H4 (cell line): ENCODE measurements at places on chromosomes 3 and 15. TPM values are rescaled to one million over a fixed set of nuclear protein-coding genes. Genes with fewer than 3 reads are reported as not detected.

- no peak for DNase-seq
These were observed 8.7 kb downstream of the SRP14 start for GRCh38 chr15:40029979-40030893.

DNA sequence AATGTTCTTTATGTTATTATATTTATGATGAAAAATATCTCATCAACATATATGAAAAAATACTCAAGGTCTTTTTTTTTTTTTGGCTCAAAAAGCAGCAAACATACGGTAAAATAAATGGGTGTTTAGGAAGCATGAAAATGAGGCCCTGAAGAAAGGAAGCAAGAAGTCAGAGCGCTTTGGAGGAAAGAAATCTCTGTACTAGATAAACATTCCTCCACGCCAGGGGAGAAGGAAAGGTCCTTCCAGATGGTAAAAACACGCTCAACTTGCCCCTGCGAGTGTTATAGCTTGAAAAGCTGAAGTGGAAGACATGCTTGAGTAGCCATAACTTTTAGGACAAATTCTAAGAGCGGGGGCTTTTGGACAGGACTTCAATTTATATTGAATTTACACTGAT lies 52.9 kb downstream of the FEM1B start:
- DNase-seq: no peak

GRCh38 chr3:157865352-157866000 lies 240.7 kb downstream of the SHOX2 start:
- DNase-seq: peak; percentile 27

DNA sequence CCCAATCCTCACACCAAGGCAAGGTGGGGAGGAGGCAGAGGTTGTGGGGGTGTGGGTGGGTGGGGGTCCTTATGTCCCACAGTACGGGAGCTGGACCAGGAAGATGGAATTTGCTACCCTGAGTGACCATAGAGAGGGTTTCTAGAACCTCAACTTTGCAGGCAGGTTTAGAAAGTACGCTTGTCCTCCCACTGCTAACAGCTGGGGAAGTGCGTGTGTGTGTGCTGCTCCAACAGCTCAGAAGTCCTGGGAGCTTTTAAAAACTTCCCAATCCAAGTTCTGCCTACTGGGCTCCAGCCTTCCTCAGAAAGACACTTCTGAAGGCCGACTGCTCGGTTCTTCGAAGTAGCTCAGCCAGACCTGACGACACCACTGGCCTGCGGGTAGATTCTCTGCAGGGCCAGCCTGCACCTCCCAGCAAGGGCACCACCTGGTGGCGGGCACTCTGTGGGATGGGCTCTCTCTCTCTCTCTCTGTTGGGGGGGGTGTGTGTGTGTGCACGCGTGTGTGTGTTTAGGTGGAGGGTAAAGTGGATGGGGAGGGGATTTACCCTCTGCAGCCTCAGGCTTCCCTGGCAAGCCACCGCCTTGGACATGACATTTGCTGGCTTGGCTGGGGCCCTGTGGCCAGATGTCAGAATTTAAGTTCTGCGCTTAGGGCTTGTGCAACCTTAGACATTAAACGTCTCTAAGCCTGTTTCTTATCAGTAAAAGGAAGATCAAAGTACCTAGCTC lies 15.6 kb downstream of the TMEM158 start:
- peak; percentile 74 for DNase-seq

GRCh38 chr3:65342084-65342683 lies 654.4 kb upstream of the ADAMTS9 start:
- DNase-seq: peak; percentile 35

DNA sequence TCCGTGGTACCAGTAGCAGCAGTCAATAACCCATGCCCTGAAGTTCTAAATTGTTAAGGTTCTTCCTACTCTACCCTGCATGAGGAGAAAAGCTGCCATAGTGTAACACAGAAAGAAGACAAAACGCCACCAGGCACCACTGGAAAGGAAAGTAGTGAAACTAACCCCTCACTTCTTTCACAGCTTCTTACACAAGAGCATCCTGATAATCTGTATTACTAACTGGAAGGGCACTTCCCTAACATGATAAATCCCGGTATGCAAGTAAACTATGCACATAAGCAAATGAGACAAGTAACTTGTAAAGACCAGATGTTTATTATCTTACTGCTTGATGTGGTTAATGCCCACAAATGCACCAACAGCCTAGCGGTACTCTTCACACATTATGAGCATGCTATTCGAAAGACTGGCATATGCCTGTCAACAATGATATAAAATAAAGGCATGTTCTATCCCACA lies 141.3 kb downstream of the ADAM10 start:
- peak; percentile 39 for DNase-seq

- DNase-seq: no peak
These were observed 6.6 kb downstream of the TGM5 start for GRCh38 chr15:43260011-43260615.

GRCh38 chr3:70854108-70854507 lies 541.7 kb upstream of the MDFIC2 start:
- DNase-seq: no peak

- DNase-seq: no peak
These were observed 31.0 kb downstream of the PIK3R4 start for GRCh38 chr3:130715616-130716015.

- no peak for DNase-seq
These were observed 35.1 kb upstream of the FRMD4B start for GRCh38 chr3:69420781-69421520.

Gene SNX22
- 0.04 TPM in 1 of 2 replicates, not detected in the other for total RNA-seq

Gene PYGO1
- 7.2 and 7.8 TPM in 2 replicates for total RNA-seq

Gene GALNT15
- not detected in 2 replicates for total RNA-seq

Gene FLNB
- total RNA-seq: 47.2 and 57.1 TPM in 2 replicates

Gene ARHGEF26
- total RNA-seq: 6.6 and 7.1 TPM in 2 replicates

Gene CHDH
- 0.02 and 0.39 TPM in 2 replicates for total RNA-seq

Gene ACKR4
- total RNA-seq: not detected in 2 replicates

Gene SATB1
- 4.8 and 5.8 TPM in 2 replicates for total RNA-seq
